ENCODE measurements at places on chromosomes 4 and X.

DNA sequence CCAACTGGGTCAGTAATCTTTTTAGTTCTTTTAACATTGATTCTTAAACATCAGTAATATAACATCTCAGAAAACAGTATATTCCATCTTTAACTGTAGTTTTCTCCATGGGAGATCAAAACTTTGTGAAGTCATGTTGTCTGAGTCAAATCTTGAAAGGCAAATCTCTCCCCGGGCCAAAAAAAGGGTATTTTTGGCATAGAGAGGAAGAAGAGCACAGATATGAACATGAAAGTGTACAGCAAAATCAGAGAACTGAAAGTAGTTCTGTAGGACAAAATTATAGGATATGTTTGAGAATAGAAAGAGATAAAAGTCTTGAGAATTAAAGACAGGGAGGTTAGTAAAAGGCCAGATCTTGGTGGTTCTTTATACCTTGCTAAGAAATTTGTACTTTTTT, 176.4 kb upstream of the GYPA start:
- no peak for DNase-seq

GRCh38 chr4:165663411-165663810, 209.6 kb upstream of the TLL1 start:
- DNase-seq: no peak

DNA sequence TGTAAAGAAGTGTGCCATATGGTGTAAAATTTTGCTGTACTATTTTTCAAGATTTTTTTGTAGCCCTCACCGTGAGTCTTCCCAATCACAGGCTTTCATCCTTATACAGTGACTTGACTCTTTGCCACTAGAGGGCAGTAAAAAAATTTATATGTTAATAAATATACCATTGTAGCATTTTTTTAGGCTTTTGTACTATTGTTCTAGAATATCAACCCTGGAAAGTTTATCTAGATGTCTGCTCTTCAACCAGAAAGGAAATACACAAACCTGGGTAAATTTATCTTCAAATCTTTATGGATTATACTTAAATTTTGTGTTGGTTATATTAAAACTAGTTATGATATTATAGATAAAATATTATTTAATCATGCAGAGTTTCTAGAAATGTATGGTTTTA, 235.3 kb downstream of the TENM3 start:
- DNase-seq: no peak

DNA sequence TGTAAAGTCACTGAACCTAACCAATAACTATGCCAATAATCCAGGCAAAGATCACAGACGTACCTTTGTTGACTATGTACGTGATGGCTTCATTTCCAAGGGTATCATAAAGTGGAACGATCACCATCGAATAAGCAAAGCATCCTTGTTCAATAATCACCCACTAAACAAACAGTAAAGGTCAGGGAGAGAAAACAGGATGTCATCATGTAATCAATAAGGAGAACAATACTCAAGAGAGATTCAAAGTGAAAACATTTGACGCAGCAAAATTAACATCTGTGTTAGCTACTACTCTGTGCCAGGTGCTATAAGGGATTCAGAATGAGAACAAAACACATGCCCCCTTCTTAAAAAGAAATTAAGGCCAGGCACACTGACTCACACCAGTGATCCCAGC, 42.9 kb upstream of the CENPU start:
- DNase-seq: no peak

GRCh38 chr4:77734928-77735327, 84.2 kb downstream of the CNOT6L start:
- DNase-seq: no peak

GRCh38 chr4:83561381-83561780, 25.5 kb downstream of the GPAT3 start:
- DNase-seq: no peak

GRCh38 chr4:128544272-128544671, 256.7 kb upstream of the PGRMC2 start:
- no peak for DNase-seq

DNA sequence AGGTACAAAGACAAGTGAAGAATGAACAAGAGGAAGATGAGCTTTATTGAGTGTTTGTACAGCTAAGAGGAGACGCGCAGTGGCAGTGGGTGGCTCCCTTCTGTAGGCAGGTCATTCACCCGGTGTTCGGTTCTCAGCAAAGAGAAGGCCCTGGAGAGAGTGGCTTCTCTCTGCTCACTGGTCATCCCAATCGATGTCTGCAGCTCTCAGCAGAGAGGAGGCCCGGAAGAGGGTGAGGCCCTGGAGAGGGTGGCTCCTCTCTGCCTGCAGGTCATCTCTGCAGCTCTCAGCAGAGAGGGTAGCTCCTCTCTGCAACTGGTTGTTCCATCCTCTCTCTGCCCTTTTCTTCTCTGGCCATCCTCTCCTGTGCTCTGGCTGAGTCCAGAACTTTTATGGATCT, 126.5 kb downstream of the UGT8 start:
- no peak for DNase-seq

- DNase-seq: no peak
Measured at GRCh38 chrX:136193771-136194170, 46.4 kb downstream of the FHL1 start.

DNA sequence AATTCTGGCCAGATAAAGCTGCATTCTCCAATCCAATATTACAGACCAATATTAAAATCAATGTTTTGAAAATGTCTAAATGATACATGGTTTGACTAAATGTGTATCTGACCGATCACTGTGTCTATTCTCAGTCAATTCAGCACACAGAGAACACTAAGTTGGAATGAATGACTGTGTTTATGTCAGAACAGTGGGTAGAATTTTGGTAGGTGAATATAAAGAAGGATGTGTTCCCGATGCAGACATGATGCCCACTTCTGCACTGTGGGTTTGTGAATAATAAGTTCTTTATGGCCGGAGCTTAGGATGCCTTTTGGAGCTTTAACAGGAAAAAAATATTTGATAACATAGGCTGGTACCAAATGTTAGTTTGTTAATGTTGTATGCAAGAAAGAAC, 113.2 kb upstream of the GIMD1 start:
- DNase-seq: no peak

DNA sequence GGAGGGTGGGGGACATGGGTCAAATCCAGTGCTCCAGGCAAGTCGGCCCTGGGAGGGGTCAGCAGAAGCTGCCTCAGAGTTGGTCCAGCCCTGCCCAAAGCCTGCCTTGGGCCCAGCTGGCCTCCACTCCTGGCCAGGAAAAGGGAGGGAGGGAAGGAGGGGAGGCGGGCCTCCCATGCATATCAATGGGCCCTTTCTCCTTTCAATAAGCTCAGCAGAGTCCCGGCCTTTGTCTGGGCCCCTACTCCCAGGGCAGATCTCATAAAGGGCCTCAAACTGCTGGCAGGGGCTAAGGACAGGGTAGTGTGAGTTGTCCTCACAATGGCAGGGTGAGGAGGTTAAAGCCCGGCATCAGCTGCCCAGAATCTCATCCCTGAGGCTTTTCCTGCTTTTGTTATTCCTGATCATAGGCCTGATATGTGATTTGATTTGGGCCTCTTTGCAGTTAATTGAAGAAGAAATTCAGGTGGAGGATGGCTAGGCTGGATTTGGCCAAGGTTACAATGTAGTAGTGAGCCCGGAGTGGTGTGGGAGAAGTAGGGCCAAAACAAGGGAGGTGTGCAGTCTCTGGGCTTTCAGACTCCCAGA, 121.1 kb upstream of the ATP6AP2 start:
- no peak for DNase-seq

DNA sequence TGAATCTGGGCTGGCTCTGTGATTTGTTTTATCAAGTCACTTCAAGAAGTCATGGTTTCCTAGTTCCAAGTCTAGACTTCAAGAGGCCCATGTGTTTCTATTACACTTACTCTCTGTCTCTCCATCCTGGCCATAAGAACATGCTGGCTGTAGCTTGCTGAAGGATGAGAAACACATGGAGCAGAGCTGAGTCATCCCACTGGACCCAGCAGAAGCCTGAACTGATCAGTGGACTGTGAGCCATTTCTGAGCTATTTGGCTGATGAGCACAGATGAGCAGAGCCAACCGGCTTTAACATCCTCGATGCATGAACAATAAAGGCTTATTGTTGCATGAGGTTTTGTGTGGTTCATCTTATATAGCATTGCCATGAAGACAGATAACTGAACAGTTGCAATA, 290.6 kb upstream of the BOD1L1 start:
- DNase-seq: no peak

GRCh38 chr4:30714408-30715031, 5.6 kb upstream of the PCDH7 start:
- no peak for DNase-seq

- DNase-seq: no peak
Measured at GRCh38 chrX:64456828-64457227, 61.6 kb upstream of the MTMR8 start.

Data from stimulated activated CD8-positive, alpha-beta memory T cell treated with anti-CD3 and anti-CD28 coated beads, Interleukin-7, amount 100 ng/mL, for 1 hour (primary cell).